ENCODE measurements at places on chromosomes 1 and 21.

DNA sequence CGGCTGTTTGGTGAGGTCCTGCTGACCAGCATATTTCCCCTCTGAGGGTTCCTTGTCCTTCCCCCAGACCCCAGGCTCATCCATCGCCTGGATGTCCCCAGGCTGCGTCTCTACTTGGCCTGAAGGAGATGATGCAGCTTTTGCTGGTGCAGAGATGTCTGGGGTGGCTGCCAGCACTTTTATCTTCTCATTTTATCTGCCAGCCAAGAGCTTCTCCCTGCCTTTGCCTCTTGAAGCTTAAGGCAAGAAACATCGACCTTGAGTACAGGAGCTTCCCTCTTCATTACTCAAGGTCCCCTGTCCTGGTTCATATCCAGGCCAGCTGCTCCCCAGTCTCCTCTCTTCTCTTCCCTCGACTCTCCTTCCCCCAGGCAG is 9.2 kb upstream of the H6PD start:
- DNase-seq = no peak

- no peak for DNase-seq
These were observed 610 bp downstream of the RBM8A start for GRCh38 chr1:145926686-145927062.

DNA sequence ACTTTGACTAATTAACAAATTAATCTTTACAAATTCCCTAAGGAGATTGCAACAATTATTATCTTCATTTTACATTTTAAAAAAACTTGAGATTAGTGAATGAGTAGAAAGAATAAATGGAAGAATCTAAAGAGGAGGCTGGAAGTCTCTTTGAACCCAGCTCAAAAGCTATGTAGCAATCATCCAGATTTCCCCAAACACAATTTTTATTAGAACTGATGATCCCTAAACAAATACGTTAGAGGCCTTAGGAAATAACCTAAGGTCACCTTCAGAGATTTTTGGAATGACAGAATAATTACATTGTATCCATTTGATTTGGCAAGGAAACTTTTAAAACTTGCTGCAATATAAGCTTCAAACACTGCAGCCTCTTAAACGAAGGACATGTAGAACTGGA is 242.4 kb upstream of the LYPLAL1 start:
- no peak for DNase-seq

DNA sequence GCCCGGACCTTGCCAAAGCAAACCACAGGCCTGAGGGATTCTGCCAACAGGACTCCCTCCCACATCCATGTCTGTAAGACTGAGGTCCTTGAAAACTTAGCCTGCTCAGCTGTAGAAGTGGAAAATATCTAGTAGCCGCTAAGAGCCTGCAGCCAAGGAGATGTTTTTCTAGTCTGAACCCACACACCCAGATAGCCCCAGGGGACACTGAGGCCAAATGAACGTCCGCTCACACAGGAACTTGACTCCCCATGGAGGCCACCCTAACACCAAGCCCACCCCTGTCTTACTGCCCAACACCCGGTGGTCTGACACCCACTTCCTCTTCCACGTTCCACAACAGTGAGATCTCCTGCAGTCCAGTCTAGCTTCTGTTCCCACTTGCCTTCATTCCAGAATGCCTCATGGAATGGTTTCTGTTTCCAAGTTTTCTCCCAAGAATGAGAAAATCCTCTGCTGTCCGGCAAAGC is 174.8 kb downstream of the PLPP3 start:
- no peak for DNase-seq

- no peak for DNase-seq
These were observed 58.0 kb downstream of the SDCCAG8 start for GRCh38 chr1:243313635-243314536.

GRCh38 chr1:173504268-173504667 is 27.1 kb downstream of the PRDX6 start:
- no peak for DNase-seq

GRCh38 chr1:20787840-20788795 is 1.0 kb upstream of the HP1BP3 start:
- no peak for DNase-seq

- DNase-seq = no peak
These were observed 52.8 kb upstream of the ACADM start for GRCh38 chr1:75671708-75672107.

GRCh38 chr21:38289705-38290485 is 33.1 kb downstream of the KCNJ15 start:
- DNase-seq = no peak

GRCh38 chr1:2046174-2046917 is 3.9 kb upstream of the PRKCZ start:
- no peak for DNase-seq

DNA sequence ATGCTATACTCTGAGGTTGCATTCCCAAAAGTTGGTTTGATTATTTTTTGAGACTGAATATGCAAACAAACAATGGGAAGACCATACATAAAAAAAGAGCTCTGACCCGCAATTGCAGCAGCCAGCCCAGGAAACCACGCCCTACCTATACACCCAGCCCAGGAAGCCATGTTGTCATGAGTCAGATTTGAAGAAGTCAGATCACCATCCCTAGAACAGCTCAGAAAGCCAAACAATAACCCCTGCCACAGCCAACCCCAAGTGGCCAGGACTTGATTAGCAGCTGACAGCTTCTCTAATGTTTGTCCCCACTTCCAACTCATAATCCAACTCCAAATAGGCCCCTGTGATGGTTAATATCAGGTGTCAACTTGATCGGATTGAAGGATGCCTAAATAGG is 621.9 kb downstream of the NPHP4 start:
- no peak for DNase-seq

DNA sequence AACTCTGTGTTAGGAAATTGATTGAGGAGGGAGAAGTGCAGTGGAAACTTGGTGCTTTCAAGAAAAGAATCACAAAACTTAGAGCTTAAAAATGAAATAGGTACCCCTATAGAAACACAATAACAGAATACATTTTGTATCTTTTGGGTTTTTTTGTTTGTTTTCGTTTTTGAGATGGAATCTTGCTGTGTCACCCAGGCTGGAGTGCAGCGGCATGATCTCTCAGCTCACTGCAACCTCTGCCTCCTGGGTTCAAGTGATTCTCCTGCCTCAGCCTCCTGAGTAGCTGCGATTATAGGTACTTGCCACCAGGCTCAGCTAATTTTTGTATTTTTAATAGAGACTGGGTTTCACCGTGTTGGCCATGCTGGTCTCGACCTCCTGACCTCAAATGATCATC is 51.5 kb upstream of the RAVER2 start:
- DNase-seq = no peak

- DNase-seq = no peak
These were observed 89.0 kb downstream of the URB2 start for GRCh38 chr1:229714964-229715603.

GRCh38 chr1:4126731-4127591 is 226.9 kb upstream of the C1orf174 start:
- no peak for DNase-seq

DNA sequence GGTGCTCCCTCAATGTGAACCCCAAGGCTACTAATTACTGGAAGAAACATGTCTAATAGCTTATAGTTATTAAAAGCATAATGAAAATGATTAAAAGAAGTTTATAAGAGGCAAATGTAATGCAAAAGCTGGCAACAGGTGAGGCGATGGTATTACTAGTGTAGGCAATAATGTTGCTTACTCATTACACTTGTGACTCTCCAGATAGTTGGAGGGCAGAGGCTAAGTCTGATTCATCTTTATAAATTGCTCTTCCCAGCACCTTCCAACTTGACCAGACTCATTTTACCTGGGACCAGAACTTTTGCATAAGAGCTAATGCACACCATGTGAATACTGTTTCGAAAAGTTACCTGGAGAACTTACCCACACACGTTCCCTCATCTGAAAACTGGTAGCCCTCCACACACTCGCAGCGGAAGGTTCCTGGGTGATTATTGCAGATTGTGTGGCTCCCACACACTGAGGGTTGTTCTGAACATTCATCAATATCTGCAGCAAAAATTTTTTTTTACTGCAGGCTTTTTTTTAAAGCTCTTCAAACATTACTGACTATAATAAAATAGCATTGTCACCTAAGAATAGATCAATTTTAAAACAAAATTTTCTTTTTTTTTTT is 48.0 kb downstream of the NID1 start:
- DNase-seq = no peak
